ENCODE measurements at places on chromosomes 5 and 9. TPM values are rescaled to one million over a fixed set of nuclear protein-coding genes. Genes with fewer than 3 reads are reported as not detected.

- peak; percentile 43 for DNase-seq
Measured at GRCh38 chr9:87324613-87325194, 173.0 kb upstream of the DAPK1 start.

- no peak for DNase-seq
Measured at GRCh38 chr5:168434746-168435321, 51.4 kb upstream of the RARS1 start.

DNA sequence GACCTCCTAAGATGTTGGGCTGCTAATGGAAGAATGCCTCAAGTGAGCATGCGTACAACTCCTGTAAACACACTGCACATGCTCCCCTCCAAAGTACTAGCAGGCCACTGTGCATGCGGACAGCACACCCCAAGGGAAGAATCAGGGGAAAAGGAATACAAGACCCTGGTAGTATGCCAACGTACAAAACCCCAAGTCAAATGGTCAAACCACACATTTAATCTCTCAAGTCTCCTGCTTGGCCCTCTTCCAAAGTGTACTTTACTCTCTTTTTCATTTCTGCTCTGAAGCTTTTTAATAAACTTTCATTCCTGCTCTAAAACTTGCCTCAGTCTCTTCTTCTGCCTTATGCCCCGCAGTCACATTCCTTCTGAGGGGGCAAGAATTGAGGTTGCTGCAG is 466.4 kb downstream of the DMRTA1 start:
- DNase-seq = no peak

The HRCT1 gene
- not detected for polyA plus RNA-seq

The TRPM6 gene
- not detected for polyA plus RNA-seq

The PCDHA6 gene
- not detected for polyA plus RNA-seq

The PTPDC1 gene
- polyA plus RNA-seq = 2.1 TPM

The KCNN2 gene
- not detected for polyA plus RNA-seq
